ENCODE measurements at places on chromosomes 16 and 17.

- no peak for DNase-seq
Observed at GRCh38 chr16:49716339-49716934, 139.5 kb downstream of the ZNF423 start.

- DNase-seq = no peak
Observed at GRCh38 chr16:19093631-19094541, 19.9 kb upstream of the ITPRIPL2 start.

GRCh38 chr17:27218719-27219488 lies 75.0 kb upstream of the WSB1 start:
- DNase-seq = no peak

DNA sequence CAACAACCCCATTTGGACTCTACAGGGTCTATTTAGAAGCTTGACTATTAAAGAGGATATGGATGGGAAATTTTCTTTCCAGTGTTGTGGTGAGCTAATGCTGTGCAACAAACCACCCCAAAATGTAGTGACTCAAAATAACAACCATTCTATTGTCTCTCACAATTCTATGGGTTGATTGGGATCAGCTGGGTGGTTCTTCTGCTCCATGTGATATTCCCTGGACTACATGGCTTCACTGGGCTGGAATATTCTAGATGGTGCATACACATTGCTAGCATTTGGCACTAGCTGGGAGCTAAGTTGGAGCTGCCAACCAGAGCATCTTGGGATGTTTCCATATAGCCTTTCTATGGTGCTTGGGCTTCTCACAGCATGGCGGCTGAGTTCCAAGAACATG lies 30.2 kb downstream of the SLC6A2 start:
- DNase-seq = no peak

GRCh38 chr17:72726936-72727335 lies 365.6 kb downstream of the SLC39A11 start:
- peak; percentile 8 for DNase-seq

DNA sequence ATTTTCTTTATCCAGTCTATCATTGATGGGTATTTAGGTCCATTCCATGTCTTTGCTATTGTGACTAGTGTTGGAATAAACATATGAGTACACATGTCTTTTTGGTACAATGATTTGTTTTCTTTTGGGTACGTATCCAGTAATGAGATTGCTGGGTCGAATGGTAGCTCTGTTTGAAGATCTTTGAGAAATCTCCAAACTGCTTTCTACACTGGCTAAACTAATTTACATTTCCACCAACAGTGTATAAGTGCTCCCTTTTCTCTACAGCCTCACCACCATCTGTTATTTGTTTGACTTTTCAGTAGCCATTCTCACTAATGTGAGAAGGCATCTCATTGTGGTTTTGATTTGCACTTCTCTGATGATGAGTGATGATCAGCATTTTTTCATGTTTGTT lies 103.7 kb downstream of the GOSR1 start:
- DNase-seq = peak; percentile 28

GRCh38 chr17:1758807-1759206 lies 3.1 kb upstream of the SERPINF1 start:
- no peak for DNase-seq

DNA sequence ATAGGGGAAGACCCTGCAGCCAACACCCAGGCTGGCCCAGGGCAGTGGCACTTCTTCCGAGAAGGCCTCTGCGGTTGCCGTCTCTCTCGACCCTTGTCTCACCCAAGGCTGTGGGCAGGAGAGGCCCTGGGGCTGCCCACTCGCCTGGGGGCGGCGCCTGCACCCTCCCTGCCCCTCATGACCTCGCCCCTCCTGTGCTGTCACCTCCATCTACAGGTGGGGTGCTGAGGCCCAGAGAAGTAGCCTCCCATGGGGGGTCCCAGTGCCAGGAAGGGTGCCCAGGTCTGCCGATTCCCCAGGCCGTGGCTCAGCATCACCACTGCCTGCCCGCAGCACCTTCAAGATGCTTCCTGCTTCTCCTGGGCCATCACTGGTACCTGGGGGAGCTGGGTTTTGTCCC lies 992 bp downstream of the NLRC3 start:
- DNase-seq = no peak

- no peak for DNase-seq
Observed at GRCh38 chr17:43550754-43551153, 4.6 kb upstream of the ETV4 start.

Data from EL (cell line).